ENCODE measurements at places on chromosomes 16 and 17. TPM values are rescaled to one million over a fixed set of nuclear protein-coding genes. Genes with fewer than 3 reads are reported as not detected.

GRCh38 chr16:12951976-12952375 lies 50.6 kb downstream of the SHISA9 start:
- DNase-seq: no peak
- H3K27ac ChIP-seq: no peak overlapping the region
- H3K27me3 ChIP-seq: no peaks in the 10 kb centered on the region
- no peaks in the 10 kb centered on the region for H3K36me3 ChIP-seq
- no peak overlapping the region for H3K4me3 ChIP-seq
- H3K4me1 ChIP-seq: no peaks in the 10 kb centered on the region

GRCh38 chr17:83124871-83125514 lies 45.6 kb downstream of the METRNL start:
- DNase-seq: no peak
- H3K27ac ChIP-seq: no peak overlapping the region
- H3K36me3 ChIP-seq: no peaks in the 10 kb centered on the region
- no peaks in the 10 kb centered on the region for H3K4me1 ChIP-seq

GRCh38 chr17:77456951-77457548 lies 316.3 kb downstream of the SEC14L1 start:
- DNase-seq: no peak
- no peak overlapping the region for H3K4me3 ChIP-seq
- H3K4me1 ChIP-seq: peaks cover 58% of the 10 kb centered on the region
- H3K27me3 ChIP-seq: no peaks in the 10 kb centered on the region
- no peaks in the 10 kb centered on the region for H3K36me3 ChIP-seq

DNA sequence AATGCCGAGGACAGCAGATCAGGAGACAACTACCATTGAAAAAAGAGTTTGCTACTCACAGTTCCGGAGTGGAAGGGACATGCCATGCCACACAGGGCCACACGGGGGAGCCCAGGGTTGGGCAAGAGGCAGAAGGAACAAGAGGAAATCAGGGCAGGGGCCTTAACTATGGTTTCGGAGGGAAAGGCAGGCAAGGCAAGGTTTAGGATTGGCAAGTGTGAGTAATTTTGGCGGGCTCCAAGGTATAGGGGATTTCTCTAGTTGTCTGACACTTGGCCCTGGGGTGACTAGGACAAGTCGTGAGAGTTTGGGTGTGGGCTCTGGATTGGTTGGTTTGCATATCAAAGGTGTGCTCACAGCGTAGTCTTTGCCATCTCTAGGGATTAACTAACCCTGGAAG lies 27.0 kb upstream of the NTN1 start:
- H3K4me3 ChIP-seq: no peak overlapping the region
- H3K27me3 ChIP-seq: peaks cover 4% of the 10 kb centered on the region
- no peak overlapping the region for H3K27ac ChIP-seq
- peak; percentile 73 for DNase-seq
- no peaks in the 10 kb centered on the region for H3K36me3 ChIP-seq

DNA sequence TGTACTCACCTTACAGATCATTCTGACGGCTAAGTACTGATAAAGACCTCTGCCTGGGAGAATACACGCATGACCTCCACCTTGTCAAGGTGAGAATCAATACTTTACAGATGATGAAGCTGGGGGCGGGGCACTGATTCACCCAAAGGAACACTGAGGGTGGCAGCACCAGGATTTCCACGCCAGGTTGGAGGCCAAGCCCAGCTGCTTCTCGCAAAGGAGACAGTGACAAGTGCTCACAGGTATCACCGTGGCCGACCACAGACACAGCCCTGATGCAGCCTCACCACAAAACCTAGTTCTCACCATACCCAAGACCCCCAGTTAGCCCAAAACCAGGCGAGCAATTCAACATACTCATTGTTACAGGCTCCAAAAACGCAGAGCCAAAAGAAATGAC lies 434.2 kb downstream of the SOX9 start:
- DNase-seq: no peak
- H3K27me3 ChIP-seq: no peaks in the 10 kb centered on the region
- no peaks in the 10 kb centered on the region for H3K4me1 ChIP-seq
- H3K4me3 ChIP-seq: no peak overlapping the region
- H3K36me3 ChIP-seq: no peaks in the 10 kb centered on the region

DNA sequence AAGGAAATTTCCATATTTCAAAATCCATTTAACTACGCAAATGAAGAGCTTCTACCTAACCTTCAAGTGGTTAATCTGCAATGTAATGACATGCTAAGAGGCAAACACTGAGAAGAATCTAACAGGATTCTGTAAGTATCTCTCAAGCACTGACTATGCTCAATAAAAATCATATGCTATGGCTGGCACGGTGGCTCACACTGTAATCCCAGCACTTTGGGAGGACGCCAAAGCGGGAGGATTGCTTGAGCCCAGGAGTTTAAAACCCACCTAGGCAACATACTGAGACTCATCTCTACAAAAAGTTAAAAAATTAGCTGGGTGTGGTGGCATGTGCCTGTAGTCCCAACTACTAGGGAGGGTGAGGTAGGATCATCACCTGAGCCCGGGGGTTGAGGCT lies 32.7 kb downstream of the GNA13 start:
- H3K4me3 ChIP-seq: no peak overlapping the region
- H3K27ac ChIP-seq: no peak overlapping the region
- DNase-seq: no peak
- no peaks in the 10 kb centered on the region for H3K27me3 ChIP-seq
- no peaks in the 10 kb centered on the region for H3K36me3 ChIP-seq

DNA sequence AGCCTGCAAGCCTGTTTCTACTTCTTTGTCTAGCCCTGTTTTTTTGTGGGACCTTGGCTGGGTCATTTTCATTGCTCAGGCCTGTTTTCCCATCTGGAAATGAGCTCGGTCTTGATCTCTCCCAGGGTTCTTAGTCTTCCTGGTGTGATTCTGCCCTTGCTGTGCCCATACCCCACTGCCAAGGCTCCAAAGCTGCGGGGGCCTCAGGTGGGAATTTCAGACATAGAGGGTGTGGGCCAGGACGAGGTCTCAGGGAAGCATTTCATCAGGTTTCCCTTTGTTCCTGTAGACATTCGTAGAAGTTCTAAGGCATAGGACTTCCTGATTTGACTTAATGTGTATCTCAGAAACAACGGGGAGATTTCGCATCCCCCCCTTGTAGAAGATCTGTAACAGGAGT lies 5.8 kb downstream of the MPRIP start:
- H3K4me1 ChIP-seq: peaks cover 52% of the 10 kb centered on the region
- H3K27me3 ChIP-seq: no peaks in the 10 kb centered on the region
- peak overlapping the region; percentile 29 for H3K27ac ChIP-seq

DNA sequence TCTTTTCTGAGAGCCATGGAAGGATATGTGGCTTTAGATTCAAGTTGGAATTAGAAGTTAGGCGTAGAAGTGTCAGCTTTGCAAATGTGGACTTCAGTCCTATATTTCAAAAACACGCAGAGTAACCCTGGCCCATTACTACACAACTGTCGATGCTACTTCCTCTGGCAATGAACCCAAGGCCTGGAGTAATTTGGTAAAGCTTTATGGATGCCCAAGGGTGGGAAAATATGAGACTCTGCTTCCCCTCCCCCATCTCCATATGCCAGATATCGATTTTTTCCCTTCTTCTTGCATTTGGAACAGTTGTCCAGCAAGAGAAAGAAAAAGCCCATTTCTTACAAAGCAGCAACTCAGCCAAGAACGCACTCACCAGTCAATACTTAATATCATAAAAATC lies 2.9 kb upstream of the MAP1LC3B start:
- peaks cover 31% of the 10 kb centered on the region for H3K4me1 ChIP-seq
- no peak overlapping the region for H3K4me3 ChIP-seq
- no peak for DNase-seq
- H3K27me3 ChIP-seq: no peaks in the 10 kb centered on the region
- H3K27ac ChIP-seq: peak overlapping the region; percentile 93
- H3K36me3 ChIP-seq: no peaks in the 10 kb centered on the region

DNA sequence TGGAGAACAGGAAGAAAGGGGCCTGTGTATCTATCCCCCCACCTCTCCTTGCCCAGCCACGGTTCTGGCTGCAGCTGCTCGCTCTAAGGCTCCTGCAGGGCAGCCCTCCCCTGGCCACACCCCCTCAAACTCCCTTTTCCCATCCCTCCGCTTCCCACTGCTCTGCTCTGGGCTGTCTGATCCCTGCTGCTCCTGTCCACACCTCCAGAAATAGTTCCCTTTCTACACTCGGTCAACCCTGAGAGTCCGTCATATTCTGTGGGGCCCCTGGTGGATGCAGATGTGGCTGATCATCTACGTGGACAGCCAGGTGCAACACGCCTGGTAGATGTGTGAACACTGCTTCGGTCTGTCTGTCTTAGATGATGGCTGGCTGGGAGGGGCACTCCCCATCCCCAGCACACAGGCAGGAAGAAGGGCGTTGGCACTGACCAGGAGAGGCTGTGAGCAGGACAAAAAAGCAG lies 19.3 kb upstream of the KRT19 start:
- no peaks in the 10 kb centered on the region for H3K36me3 ChIP-seq
- no peak overlapping the region for H3K27ac ChIP-seq
- no peaks in the 10 kb centered on the region for H3K27me3 ChIP-seq
- H3K4me3 ChIP-seq: no peak overlapping the region
- DNase-seq: no peak

DNA sequence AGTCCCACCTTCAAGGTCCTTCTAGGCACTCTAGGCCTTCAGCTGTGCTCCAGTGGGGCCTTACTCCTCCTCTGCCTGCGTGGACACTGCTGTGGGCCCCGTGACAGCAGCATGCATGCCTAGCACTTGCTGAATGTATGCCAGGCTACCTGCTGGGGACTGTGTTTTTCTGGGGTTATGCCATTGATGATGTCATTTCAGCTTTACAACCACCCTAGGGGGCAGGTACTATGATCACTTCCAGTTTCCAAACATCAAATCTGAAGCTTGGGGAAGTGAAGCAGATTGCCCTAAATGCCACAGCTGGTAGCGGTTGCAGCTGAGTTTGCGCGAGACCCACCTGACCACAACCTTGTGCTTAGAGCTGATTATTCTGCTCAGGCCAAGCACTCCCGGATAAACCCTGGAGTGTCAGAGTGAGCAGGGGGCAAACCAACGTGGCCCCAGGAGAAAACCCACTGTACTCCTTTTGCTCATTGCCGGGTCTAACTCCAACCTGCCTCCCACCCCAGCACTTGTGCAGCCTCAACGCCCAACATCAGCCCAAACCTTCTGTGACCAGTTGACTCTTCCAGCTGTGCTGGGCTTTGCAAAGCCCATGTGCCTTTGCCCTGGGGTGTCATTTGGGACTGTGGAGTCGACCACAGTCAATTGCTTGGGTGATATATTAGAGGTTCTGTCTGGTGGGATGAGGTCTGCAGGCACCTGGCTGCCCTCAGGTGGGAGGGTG lies 168.4 kb downstream of the ENGASE start:
- H3K4me3 ChIP-seq: no peak overlapping the region
- H3K27me3 ChIP-seq: no peaks in the 10 kb centered on the region
- H3K36me3 ChIP-seq: no peaks in the 10 kb centered on the region

GRCh38 chr17:77253611-77254051 lies 112.9 kb downstream of the SEC14L1 start:
- no peak overlapping the region for H3K4me3 ChIP-seq
- no peaks in the 10 kb centered on the region for H3K36me3 ChIP-seq
- DNase-seq: no peak

PLA2G10 gene
- total RNA-seq: not detected

SRCIN1 gene
- 0.44 TPM for total RNA-seq

CD7 gene
- 0.83 TPM for total RNA-seq

CHRNE gene
- 2.4 TPM for total RNA-seq

CCL14 gene
- total RNA-seq: 123 TPM

Data from adrenal gland (tissue), 19 donors.